Fibroblast of gingiva (primary cell): ENCODE measurements at places on chromosomes 2 and 18.

GRCh38 chr2:85878719-85879370 is 9.9 kb downstream of the ST3GAL5 start:
- no peak for DNase-seq

DNA sequence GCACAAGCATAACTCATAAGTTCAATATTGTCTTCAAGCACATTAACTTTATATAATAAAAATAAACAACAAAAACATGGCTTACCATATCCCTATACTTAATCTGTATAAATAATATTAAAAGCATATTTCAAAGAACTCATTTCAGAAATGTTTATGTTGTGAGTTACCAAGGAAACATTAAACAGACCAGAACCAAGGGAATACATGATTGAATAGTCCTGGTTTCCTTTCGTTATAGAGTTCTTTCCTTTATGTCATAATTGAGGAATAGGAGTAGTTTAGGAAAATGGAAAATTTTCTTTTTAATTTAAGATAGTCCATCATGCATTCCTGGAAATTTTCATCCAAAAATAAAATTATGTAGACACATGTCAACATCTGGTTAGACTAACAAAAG is 343.0 kb downstream of the ERBB4 start:
- no peak for DNase-seq

DNA sequence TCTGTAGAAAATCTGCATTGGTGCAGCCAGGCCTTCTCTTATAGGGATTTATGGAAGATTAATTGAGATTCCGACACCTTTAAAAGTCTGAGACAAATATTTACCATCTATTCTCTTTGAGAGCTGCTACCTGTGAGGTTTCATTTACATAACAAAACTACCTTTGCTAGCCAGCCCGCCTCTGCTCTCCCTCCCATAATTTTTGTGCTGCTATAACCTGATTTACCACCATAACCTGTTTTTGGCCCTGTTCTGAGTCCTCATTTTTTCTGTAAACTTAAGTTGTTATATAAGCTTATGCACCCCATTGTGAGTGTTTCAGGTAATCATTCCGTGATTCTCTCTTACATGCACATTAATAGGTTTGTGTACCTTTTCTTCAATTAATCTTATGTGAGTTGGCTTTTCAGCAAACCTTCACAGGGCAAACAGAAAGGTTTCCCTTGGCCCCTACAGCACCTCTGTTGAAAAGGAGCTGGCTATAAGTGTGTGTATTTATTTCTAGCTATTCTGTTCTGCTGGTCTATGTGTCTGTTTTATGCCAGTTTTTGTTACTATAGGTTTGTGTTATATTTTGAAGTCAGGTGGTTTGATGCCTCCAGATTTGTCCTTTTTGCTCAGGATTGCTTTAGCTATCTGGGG is 114.9 kb upstream of the XIRP2 start:
- DNase-seq, result no peak

- no peak for DNase-seq
These were observed 239.8 kb downstream of the HAUS1 start for GRCh38 chr18:46343931-46344372.

DNA sequence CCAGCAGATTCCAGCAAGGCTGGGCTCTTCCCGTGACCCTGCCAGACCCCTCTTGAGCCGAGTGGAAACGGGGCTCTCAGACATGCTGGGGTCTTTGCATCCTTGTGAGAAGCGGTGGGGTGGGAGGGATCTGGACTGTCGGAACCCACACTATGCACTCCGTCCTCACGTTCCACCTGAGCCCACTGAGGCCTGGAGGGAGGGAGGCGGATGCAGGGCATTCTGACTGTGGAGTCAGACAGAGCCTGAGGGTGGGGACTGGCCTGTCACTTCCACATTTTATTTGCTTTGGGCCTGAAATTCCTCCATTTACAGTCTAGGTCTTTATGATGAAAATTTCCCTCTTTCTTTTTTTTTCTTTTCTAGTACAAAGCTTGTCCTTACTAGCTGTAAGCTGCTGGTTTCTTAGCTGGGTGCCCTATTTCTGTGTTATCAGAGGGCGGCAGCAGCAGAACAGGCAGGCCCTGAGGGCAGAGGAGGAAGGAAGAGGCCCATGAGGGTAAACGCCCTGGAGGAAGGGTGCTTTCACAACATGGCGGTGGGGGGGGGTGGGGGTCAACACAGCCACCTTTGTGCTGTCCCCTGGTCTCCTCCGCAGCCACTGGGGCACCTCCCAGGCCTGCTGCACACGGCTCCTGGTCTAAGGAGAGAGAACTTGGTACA is 373.5 kb upstream of the MYT1L start:
- no peak for DNase-seq
